ENCODE measurements at places on chromosomes 2 and 18. TPM values are rescaled to one million over a fixed set of nuclear protein-coding genes. Genes with fewer than 3 reads are reported as not detected.

The GALNT13 gene
- 0.21 TPM for total RNA-seq

The SOWAHC gene
- total RNA-seq: 8.5 TPM

The DUSP2 gene
- total RNA-seq: 0.80 TPM

The CTDP1 gene
- total RNA-seq: 21.6 TPM

The C2orf80 gene
- total RNA-seq: 0.45 TPM

The PUS10 gene
- total RNA-seq: 6.7 TPM

The CDKL4 gene
- total RNA-seq: 0.95 TPM

The TMEM163 gene
- total RNA-seq: not detected

The TRIM43 gene
- total RNA-seq: not detected

The SALL3 gene
- not detected for total RNA-seq

The SLC14A1 gene
- not detected for total RNA-seq

The GRHL1 gene
- total RNA-seq: 1.9 TPM

The PDE1A gene
- total RNA-seq: not detected

The GALNT14 gene
- total RNA-seq: 5.9 TPM

The FASTKD1 gene
- 55.7 TPM for total RNA-seq

The MC5R gene
- not detected for total RNA-seq

The TUBB8B gene
- 0.69 TPM for total RNA-seq

The SERPINB13 gene
- total RNA-seq: not detected

The ARHGAP25 gene
- total RNA-seq: 0.26 TPM

The CRYGB gene
- total RNA-seq: not detected

The PAX3 gene
- total RNA-seq: 18.3 TPM

The CAPN14 gene
- 0.24 TPM for total RNA-seq

Data from SK-MEL-5 (cell line).